NCI-H1105 (cell line): ENCODE measurements at places on chromosomes 4 and X.
A peak's percentile ranks its signal among the peaks of the same experiment; 100 is the strongest.

- no peak for DNase-seq
Observed at GRCh38 chr4:2436761-2437474, 18.2 kb downstream of the CFAP99 start.

- peak; percentile 10 for DNase-seq
Observed at GRCh38 chr4:114694770-114695169, 96.2 kb downstream of the UGT8 start.

DNA sequence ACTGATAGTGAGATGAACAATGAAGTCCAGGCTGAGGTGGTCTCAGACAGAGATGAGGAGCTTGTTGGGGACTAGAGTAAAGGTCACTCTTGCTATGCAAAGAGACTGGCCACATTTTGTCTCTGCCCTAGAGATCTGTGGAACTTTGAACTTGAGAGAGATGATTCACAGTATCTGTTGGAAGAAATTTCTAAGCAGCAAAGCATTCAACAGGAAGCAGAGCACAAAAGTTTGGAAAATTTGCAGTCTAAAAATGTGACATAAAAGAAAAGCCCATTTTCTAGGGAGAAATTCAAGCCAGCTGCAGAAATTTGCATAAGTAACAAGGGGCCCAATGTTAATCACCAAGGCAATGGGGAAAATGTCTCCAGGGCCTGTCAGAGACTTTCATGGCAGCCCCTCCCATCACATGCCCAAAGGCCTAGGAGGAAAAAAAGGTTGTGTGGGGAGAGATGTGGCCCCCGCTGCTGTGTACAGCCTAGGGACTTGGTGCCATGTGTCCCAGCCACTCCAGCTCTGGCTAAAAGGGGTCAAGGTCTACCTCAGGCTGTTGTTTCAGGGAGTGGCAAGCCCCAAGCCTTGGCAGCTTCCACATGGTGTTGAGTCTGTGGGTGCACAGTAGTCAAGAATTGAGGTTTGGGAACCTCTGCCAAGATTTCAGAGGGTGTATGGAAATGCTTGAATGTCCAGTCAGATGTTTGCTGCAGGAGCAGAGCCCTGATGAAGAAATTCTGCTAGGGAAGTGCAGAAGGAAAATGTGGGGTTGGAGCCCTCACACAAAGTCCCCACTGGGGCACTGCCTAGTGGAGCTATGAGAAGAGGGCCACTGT, 262.8 kb downstream of the DKK2 start:
- no peak for DNase-seq

- DNase-seq: no peak
Observed at GRCh38 chr4:112315446-112315845, 18.3 kb downstream of the ALPK1 start.

DNA sequence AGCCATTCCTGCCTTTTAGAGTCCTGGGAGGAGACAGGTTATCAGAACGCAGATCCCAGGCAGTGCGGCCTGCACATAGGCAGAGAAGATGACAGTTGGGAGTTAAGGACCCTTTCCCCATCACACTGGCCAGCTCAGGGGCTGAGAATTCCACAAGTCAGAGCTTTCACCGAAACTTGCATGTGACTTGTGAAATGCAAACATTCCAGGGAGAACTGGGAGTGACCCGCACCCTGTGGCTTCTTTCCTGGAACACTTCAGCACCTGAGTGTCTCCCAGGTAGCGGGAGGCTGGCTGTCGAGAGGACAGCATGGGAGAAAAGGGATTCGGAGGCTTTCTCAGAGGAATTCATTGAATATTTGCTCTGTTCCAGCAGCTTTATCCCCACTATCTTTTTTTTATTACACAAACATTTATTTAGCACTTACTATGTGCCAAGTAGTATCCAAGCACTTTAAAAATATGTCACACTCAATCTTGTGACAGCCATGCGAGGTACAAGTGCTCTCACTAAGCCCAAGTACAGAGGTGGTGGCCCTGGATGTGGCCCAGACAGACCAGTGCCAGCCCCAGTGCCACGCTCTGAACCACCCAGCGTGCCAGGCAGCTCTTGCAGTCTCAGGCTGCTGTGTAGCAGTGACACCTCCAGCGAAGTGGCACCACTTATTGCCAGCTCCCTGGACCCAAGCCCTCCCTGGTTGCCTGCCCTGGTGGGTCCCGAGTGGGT, 100.5 kb downstream of the PHKA2 start:
- DNase-seq: no peak

GRCh38 chr4:52884994-52885393, 22.9 kb downstream of the RASL11B start:
- no peak for DNase-seq

DNA sequence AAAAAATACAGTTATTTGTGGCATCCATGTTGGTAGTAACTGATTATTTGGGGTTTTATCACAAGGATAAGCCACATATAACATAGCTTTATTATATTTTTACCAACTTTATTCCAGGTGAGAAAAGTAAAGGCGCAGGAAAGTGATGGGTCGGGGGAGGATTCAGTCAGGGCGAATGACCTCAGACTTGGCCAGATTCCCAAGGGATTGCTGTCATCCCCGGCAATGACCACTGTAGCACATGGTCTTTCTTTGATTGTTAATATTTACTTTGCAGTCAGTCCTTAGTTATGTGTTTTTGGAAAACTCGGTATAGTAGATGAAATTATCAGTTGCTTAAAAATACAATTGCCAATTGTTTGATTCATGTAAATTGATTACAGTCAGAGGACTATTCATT, 17.6 kb downstream of the GRIA3 start:
- DNase-seq: no peak

GRCh38 chr4:1008840-1009541, 2.4 kb upstream of the FGFRL1 start:
- no peak for DNase-seq

GRCh38 chrX:51420610-51421009, 75.8 kb downstream of the NUDT11 start:
- no peak for DNase-seq

DNA sequence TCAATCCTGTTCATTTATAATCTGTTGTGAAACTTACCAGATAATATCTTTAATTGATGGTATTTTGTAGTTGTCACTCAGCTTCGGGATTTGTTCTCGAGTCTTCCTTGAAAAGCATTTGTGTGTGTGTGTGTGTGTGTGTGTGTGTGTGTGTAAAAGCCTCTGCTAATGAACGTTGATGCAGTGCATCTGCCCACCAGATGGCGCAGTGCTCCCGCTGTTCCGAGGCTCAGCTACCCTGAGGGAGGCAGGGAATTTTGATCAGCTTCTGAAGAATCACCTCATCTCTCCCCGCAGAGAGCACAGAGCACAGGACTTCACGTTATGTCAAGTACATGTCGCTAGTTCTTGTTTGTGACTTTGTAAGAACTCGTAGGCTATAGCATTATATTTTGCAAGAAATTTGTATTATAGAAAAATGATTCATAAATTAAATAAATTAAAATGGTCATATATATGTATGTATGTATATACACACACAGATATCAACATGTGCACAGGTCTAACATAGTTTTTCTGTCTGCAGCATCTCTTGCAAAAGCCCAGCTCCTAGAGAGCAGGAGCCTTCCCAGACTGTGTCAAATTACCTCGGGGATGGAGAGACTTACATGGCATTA, 316.7 kb upstream of the IGFBP7 start:
- peak; percentile 60 for DNase-seq

DNA sequence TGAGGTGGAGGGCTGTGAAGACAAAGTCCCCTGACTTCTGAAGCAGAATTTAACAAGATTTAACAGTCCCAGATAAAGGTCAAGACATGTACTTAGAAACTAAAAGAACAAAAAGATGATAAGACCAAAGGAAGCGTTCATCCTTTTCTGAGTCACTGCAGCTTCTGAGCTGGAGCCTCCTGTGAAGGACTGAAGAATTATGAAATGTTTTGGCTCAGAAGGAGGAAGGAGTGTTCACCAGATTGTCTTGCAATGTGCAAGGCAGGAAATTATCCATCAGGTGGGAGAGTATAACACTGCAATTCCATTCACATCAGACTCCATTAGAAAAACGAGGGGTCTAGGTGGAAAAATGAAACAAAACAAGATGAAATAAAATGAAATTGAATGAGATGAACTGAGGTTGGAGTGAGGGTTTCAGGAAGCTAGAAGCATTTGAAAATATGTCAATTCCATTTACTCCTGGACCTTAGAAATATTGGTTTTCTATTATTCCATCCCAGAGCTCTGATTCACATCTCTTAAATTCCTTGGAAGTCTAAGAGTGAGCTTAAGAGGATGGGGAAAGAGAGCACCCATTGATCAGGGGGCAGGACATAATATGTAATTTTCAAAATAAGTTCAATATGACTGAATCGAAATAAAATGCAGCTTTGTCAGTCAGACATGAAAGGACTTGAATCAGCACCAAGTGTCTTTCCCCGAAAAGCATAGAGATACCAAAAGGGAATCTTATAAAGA, 186.1 kb upstream of the LNX1 start:
- DNase-seq: no peak

- no peak for DNase-seq
Observed at GRCh38 chr4:55364691-55365344, 18.8 kb downstream of the SRD5A3 start.

DNA sequence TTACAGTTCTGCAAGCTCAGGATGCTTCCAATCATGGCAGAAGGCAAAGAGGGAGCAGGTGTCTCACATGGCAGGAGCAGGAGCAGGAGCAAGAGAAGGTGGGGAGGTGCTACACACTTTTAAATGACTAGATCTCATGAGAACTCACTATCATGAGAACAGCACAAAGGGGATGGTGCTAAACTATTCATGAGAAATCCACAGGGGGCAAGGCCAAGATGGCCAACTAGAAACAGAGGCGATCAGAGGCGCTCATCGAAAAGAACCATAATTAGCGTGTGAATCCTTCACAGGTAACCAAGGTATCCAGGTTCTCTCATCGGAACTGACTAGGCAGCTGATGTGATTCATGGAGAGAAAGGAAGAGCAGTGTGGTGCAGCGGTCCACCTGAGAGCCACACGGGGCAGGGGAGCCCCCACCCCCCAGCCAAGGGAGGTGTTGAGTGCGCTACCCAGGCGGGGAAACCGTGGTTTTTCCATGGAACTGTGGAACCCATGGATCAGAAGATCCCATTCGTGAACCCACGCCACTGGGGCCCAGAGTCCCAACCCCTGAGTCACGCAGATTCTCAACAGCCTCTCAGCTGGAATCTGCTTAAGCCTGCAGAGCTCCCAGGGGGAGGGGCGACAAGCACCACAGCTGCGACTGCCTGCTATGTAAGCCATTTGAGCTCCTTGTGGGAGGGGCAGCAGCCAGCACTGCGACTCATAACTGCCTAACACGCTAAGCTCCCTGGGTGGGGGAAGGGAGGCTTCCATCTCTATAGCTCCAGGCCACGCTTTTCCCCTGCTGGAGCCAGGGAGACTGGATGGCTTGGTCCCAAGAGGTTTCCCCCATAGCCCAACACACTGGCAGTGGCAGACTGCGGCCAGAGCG, 46.7 kb downstream of the FGF16 start:
- no peak for DNase-seq

DNA sequence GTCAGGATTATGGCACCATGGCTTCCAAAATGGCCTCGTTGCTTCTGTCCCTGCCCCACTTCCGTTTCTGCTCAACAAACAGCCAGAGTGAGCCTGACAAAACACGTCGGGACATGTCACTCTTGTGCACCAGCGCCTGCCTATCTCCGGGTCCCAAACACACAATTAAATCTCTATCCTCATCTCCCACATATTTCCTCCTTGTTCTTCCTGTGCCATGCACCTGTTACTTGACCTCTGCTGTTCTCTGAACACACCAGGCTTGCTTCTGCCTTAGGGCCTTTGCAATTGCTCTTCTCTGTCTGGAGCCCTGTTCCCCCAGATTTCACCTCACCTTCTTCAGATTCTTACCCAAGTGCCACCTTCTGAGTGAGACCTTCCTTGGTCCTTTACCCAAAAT, 12.7 kb upstream of the CD38 start:
- DNase-seq: no peak

DNA sequence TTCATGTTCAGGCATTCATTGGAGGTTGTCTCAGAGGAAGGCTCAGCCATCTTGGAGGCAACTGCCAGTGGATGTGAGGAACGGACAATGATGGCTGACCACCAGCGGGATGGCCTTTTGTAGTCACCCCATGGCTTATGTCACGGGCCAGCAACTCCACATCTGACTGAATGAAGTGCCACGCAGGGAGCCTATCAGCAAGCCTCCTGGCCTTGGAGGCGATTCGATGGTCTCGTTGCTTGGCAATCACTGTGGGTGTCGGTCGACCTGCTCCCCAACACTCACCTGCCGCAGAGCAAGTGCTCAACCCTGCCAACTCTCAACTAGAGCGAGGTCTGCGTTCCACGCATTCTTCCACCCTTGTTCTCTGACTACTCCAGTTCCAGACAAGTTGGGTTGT, 7.4 kb downstream of the H2BW2 start:
- DNase-seq: no peak

DNA sequence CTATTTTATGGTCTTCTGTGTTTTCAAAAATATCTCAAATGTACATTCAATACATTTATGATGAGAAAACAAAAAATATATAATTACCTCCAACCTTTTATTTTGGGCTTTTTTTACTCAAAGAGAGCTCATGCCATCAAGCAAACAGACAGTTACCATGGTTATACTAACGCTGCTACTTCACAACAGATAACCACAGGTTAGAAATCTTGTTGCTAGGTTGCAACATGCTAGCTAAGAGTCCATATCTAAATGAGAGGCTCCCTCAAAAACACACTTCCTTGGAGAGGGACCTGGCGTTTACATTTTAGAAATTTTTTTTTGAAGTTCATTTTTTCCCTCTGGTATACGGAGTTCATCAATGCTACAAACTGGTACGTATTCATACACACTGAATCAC, 44.3 kb downstream of the TBC1D9 start:
- no peak for DNase-seq

GRCh38 chrX:66728818-66729271, 90.0 kb upstream of the EDA2R start:
- DNase-seq: no peak

- DNase-seq: no peak
Observed at GRCh38 chrX:30794497-30794896, 94.6 kb downstream of the TAB3 start.

- DNase-seq: no peak
Observed at GRCh38 chrX:9902656-9903055, 64.5 kb upstream of the CLDN34 start.

- DNase-seq: no peak
Observed at GRCh38 chr4:110733901-110734300, 111.0 kb upstream of the PITX2 start.

DNA sequence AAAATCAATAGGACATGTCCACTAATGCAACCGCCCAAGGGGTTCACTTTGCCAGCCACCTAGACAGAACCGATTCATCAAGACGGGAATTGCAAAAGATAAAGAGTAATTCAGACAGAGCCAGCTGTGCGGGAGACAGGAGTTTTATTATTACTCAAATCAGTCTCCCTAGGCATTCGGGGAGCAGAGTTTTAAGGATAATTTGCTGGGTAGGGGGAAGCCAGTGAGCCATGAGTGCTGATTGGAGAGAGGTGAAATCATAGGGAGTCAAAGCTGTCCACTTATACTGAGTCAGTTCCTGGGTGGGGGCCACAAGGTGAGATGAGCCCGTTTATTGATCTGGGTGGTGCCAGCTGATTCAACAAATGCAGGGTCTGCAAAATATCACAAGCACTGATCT, 8.5 kb downstream of the TMEM184C start:
- no peak for DNase-seq

- no peak for DNase-seq
Observed at GRCh38 chr4:66974665-66975064, 570.6 kb downstream of the CENPC start.
